ENCODE measurements at places on chromosomes 12 and 14.

- DNase-seq: peak; percentile 15
Measured at GRCh38 chr14:51879170-51879569, 18.8 kb downstream of the GNG2 start.

GRCh38 chr14:31825459-31825858 lies 251.6 kb upstream of the ARHGAP5 start:
- DNase-seq: no peak

DNA sequence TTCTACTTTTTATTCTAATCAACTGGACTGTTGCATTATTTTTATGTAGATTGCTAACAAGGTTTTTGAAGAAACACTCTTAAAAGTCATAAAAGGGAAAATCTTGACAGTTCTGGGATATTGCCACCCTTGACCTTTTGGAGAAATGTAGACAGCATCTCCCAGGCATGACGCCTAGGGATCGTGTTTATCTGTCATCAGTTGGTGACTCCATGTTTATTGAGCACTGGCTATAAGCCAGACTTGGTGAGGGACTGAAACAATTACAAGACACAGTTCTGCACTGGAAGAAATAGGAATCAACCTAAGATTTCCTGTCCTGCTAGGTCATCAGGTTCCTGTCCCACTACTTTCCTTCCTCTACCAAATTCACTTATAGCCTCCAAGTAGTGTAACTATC lies 34.5 kb downstream of the HMGA2 start:
- DNase-seq: no peak

- DNase-seq: no peak
Measured at GRCh38 chr14:54818201-54819133, 84.2 kb downstream of the GCH1 start.

DNA sequence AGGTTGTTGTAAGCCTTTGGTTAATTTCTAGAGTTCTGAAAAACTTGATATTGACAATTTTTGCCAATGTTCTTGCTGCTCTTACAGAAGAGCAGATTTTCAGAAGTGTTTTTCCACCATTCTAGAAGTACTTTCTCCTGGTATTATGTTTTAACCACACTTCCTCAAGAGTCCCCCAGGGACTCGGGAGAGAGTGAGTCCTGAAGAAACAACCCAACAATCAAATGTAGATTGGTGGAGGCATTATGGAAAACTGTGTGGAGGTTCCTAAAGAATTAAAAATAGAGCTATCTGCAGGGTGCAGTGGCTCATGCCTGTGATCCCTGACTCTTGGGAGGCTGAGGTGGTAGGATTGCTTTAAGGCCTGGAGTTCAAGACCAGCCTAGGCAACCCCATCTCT lies 26.7 kb downstream of the OR10P1 start:
- DNase-seq: no peak

GRCh38 chr12:51160814-51161459 lies 12.0 kb downstream of the TFCP2 start:
- no peak for DNase-seq

DNA sequence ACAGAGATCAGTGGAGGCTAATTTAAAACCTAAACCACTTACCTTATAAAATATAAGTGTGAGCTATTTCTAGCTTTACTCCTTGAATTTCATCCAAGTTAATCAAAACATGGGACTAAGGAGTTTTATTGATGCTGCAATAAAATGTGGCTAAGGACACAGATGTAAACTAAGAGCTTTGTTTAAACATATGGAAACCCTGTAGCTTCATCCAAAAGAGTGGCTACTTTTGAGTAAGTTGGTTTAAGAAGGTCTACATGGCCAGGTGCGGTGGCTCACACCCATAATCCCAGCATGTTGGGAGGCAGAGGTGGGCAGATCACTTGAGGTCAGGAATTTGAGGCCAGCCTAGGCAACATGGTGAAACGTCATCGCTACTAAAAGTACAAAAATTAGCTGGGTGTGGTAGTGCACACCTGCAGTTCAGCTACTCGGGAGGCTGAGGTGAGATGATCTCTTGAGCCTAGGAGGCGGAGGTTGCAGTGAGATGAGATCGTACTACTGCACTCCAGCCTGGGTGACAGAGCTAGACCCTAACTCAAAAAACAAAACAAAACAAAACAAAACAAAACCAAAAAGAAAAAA lies 40.4 kb downstream of the TCHP start:
- no peak for DNase-seq

DNA sequence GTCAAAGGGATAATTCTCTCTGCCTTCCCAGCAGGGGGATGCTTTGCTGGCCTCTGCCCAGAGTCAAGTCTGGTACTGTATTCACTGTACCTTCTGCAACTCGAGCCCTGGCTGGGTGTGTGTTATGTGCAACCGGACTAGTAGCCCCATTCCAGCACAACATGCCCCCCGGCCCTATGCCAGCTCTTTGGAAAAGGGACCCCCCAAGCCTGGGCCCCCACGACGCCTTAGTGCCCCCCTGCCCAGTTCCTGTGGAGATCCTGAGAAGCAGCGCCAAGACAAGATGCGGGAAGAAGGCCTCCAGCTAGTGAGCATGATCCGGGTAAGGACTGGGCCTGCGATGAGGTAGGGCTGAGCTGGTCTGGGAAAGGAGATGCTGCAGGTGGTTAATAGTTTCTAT lies 3.3 kb downstream of the RNF31 start:
- DNase-seq: no peak

GRCh38 chr12:113725557-113725876 lies 240.6 kb downstream of the RBM19 start:
- DNase-seq: no peak

GRCh38 chr14:106665814-106666213 lies 1139.4 kb downstream of the TMEM121 start:
- no peak for DNase-seq

DNA sequence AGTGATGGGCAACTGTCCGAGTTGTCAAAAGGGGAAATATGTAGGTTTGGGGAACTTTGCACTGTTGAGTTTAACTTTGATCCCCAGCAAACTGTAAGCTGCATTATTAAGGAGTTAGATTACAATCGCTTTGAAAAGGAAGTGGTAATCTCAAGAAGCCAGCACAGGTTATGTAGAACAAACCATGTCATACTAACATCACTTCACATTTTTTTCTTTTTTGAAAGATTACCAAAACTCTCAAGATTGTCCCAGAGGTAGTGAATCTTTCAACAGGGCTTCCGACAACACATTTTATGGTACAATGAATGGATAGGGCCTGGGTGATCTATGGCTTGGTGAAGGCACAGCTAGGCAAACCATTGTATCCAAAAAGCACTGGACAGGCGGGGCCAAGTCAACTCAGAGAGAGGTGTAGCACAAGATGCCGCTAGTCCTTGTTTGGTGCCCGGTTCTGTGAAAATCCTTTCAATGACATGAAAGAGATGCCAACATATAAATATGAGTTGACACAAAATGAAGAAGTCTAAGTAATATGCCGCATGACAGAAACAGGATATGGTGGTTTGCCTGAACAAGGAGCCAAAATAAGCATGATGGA lies 24.3 kb upstream of the PARP11 start:
- DNase-seq: no peak

DNA sequence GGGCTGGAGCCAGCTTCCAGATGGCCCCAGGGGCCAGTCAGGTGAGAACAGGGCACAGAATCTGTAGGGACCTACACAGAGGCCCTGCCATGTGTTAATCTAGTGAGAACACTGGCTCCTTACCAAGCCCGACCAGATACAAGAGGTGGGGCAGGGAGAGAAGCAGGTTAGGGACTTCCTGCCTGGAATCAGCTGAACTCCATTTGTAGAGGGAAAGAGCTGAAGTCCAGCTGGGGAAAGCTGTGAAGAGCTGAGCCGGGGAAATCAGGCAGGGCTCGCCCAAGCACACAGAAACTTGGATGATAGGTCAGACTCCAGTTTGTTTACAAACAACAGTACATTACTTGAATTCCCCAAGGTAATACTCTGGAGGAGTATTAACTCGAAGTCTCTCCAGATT lies 46.7 kb downstream of the PTGER2 start:
- no peak for DNase-seq

- no peak for DNase-seq
Measured at GRCh38 chr14:55381040-55381439, 30.6 kb downstream of the ATG14 start.

- no peak for DNase-seq
Measured at GRCh38 chr14:86838363-86838762, 1154.6 kb downstream of the GALC start.

- no peak for DNase-seq
Measured at GRCh38 chr14:24848102-24848790, 201.7 kb downstream of the STXBP6 start.

- DNase-seq: peak; percentile 24
Measured at GRCh38 chr14:54642801-54643695, 76.1 kb downstream of the SAMD4A start.

GRCh38 chr12:61808856-61809255 lies 451.3 kb upstream of the USP15 start:
- no peak for DNase-seq

GRCh38 chr12:76085520-76085868 lies 1.0 kb upstream of the NAP1L1 start:
- DNase-seq: peak; percentile 10

GRCh38 chr12:131091413-131091975 lies 137.8 kb downstream of the ADGRD1 start:
- peak; percentile 58 for DNase-seq

DNA sequence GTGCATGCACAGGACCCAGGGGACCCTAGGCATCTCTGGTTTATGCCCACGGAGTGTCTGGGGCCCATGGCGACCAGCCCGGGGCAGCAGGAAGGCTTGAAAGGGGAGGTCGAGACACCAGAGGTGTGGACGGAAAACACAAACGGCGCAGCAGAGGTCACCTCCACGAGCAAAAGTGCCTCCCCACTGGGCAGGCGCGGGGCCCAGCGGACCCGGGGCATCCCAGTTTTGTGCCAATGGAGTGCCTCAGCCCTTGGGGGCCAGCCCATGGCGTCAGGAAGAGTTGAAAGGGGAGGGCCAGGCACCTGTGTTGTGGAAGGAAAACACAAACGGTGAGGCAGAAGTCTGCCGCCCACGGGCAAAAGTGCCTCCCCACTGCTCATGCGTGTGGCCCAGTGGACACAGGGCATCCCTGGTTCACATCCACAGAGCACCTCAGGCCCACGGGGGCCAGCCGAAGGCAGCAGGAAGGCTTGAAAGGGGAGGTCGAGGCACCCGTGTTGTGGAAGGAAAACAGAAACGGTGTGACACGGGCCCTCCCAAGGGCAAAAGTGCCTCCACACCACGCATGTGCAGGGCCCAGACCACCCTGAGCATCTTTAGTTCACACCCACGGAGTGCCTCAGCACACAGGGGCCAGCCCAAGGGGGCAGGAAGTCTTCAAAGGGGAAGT lies 378.8 kb downstream of the ALG10 start:
- DNase-seq: peak; percentile 0

- DNase-seq: no peak
Measured at GRCh38 chr12:124498275-124499189, 68.9 kb downstream of the NCOR2 start.

DNA sequence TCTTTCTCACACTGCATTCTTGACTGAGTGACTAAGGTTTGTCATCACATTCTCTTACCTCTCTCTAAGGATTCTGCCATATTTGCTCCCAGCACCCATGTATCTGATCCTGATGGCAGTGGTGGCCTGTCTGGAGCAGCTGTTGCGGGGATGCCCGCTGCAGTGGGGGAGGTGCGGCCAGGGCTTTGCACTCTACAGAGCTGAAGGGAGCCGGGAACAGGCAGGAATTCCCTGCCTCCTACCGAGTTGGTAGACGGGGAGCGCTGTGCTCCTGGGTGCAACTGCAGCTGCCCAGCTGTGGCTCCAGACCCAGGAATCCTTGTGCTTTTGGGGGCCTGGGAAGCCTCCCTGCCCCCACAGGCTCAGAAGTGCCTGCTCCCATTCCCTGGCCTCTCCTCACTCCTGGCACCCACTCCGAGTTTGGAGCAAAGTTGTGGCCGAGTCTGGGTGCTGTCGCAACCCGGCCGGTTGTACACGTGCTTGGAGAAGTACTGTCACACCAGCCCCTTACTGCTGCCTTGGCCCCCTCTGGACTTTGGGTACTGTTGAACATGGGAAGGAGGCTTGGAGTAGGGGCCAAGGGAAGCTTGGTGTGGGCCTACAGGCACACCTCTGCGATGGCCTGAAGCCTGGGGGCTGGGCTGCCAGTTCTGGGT lies 106.9 kb upstream of the OR4E1 start:
- no peak for DNase-seq

GRCh38 chr12:117119592-117120198 lies 20.5 kb upstream of the TESC start:
- peak; percentile 69 for DNase-seq

DNA sequence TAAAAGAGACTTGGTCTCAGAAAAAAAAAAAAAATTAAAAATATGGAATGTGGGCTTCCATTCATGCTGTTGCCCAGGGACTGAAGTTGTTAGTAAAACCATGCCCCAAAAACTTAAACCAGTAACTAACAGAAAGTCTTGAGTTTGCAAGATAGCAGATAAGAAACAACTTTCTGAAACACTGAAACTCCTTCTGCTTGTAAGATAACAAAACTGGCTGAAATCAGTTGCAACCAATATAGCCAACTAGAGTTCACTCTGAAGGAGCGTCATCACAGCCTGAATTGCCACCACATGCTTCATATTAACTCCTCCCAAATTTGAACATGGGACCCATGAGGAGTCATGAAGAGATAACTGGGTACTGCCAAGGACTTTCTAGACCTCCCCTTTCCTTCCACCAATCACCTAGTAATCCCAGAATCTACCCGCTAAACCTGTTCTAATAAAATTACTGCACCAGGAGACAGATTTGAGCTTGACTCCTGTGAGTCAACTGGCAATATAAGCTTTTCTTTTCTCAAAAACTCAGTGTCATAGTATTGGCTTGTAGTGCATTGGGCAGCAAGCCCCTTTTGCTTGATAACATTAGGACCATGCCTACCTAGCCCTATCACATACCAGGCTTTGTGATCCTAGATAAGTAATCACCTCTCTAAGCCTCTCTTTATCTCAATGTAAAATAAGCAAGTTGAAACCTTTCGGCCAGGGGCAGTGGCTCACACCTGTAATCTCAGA lies 53.6 kb downstream of the R3HDM2 start:
- no peak for DNase-seq

- DNase-seq: no peak
Measured at GRCh38 chr12:5479761-5480160, 47.9 kb downstream of the NTF3 start.

DNA sequence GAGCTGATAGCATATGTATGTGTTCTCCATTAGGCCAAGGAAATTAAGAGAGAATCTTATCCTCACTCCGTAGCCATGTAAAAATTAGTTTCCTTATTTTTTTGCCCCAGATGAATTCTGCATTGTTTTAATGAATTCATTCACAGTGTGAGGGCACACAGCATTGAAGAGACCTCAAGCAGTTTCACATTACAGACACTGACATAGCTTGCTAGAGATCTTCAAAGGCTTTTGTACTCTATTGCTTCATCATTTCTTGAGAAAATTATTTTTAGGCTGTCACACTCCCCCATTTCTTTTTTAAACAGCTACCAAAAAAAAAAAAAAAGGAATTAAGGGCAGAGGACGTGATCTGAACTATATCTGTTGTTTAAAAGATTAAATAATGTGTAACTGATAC lies 251.1 kb downstream of the BCAT1 start:
- no peak for DNase-seq

GRCh38 chr12:120646044-120646443 lies 5.6 kb downstream of the CABP1 start:
- no peak for DNase-seq

GRCh38 chr12:4148418-4149056 lies 125.0 kb upstream of the CCND2 start:
- peak; percentile 47 for DNase-seq

Data from GM10248 (cell line).